CD4-positive, alpha-beta T cell treated with Interleukin-6 for 4 hours (primary cell): ENCODE measurements at places on chromosomes 16 and 17.
A peak's percentile ranks its signal among the peaks of the same experiment; 100 is the strongest.

DNA sequence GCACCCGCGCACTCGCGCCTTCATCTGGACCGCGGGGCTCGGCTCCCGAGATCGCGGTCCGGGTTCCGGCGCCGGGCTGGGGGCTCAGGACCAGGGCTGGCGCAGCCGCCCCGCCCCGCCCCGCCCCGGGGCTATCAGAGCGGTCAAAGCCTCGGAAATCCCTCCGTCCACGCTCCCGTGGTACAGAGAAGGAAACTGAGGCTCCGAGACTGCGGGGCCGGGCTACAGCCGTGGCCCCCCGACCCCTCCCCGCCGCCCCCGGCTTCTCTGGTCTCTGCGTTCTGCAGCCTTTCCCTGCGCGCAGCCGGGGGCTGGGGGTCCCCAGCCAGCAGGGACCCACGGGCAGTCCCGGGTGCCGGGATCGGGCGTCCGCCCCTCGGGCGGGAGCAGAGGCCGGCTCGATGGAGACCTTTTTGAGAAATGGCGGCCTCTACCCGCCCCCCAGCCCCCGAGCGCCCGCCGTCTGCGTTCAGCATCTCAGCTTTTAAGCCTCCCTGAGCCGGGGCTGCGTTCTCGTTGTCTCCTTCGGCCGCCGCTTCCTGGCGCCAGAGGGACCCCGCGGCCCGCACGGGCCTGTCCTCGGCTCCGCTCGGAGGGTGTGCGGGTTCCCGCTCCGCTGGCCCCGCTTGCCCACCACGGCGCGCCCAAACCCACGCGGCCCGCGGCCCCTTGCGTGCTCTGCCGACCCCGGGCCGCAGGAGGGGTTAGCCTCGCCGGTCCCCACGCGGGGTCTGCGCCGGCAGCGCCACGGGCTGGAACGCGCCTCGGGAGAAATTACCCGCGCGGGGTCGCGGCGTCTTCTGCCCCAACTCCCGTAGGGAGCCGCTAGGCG is 1.5 kb upstream of the NPTX1 start:
- DNase-seq, result peak; percentile 49

- no peak for DNase-seq
Measured at GRCh38 chr16:90046971-90047713, 27.9 kb upstream of the DBNDD1 start.

DNA sequence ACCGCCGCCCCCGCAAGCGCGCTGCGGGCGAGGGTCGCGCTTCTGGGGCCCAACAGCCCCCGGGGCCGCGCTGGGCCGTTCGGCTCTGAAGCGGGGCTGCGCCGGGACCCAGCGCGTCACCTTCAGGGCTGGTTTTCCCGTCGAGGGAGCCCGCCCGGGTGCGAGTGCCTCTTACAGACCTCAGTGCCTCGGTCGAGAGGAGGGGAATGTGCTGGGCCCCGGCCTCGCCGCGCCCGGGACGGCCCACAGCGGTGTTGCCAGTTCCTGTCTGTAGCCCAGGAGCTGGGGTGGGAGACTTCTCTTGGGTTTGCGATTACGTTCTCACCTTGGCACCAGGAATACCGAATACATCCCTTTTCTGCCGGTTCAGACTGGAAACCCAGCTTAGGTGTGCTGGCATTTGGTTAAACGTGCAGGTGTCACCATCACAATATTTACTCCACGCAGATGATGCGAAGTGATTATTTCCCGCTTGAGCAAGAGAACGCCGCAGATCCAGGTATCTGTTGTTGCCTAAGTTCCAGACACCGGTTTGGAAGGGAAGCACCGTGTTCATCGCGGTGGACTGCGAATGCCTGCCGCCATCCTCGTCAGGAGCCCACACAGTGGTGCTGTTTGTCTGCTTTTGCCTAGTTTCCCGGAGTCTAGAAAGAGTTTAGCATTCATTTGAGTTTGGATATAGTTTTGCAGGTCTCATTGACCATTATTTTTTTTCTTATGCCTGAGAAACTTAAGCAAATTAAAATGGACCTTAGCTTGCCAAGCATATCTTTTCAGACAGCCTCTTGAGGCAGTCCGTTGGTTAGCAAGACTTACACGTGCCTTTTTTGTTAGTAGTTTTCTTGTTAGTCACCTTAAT is 914 bp downstream of the MAP1LC3B start:
- DNase-seq, result peak; percentile 54

DNA sequence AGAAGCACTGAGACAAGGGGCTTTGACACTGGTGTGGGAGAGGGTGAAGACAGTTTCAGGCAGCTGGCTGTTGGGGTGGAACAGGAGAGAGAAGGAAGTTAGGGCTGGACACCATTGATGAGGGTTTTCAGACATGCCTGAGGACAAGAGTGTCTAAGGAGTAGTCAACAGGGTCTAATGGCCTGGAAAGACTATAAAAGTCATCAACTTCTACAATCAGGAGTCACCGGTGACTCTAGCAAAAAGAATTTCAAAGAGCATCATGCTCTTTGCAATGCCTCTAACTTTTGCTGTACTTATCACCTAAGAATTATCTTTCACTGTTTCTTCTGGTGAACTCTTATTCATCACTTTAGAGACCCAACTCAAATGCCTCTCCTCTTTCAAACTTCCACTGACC is 213.9 kb downstream of the C16orf78 start:
- DNase-seq, result no peak

DNA sequence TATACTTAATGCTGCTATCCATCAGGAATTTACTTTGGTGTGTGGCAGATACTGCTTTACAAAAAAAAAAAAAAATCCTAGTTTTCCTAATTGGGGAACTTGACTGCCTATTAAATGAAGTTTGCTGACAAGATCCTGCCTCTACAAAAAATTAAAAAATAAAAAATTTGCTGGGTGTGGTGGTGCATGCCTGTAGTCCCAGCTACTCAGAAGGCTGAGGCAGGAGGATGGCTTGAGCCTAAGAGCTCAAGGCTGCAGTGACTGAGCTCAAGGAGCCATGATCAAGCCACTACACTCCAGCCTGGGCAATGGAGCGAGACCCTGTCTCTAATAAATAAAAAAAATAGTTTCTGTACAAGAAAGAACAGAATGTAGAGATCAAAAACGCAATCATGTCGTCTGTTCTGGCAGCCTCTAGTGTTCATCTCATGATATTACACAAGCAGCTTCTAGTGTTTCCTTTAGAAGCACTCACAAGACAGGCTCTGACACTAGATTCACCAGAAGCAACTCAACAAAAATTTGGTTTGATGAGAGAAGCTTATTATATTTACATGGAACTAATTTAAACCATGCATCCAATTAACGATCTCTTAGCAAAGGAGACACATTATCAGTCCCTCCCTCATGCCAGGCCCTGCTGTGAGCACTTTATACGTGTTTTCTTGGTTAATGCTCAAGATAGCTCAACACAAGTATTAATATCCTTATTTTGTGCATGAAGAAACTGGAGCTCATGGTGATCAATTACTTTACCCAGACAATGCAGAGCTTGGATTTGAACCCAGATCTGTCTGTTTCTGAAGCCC is 6.8 kb upstream of the KRTAP17-1 start:
- DNase-seq, result peak; percentile 32
